ENCODE measurements at places on chromosomes 4 and X.

DNA sequence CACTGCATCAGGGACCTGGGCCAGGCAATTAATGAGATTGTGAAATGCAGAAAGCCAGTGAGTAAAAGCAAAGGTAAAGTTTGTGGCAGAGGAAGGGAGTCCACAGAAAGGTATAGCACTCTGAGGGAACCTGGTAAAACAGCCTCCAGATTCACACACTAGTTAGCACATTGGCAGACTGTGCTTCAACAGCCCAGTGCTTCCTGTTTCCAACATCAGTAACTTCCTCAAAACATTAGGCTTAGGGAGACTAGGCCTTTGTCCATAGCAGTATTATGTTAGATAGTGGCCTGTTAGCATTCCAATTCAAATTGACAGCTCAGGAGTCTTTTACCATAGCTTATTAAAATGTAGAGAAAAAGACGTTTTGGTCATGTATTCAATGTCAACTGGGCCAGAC, 582.6 kb upstream of the ACTRT1 start:
- no peak for DNase-seq

DNA sequence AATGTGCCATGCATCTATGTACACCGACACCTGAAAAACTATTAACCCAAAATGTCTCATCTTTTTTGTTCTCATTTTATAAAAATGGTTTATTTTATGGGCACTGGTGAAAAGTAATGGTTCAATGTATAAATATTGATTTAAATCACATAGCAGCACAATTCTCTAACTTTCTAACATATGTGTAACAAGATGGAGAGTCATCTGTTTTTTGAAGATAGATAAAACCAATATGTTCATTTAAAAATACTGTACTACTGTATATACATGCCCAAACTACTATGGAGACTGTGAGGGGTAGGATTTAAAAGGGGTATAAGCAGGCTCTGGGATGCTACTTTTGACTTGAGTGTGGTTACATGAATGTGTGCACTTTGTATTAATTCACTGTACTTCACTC, 67.6 kb downstream of the GLRA3 start:
- DNase-seq = no peak

- DNase-seq = peak; percentile 39
Measured at GRCh38 chrX:106726485-106727437, at the start of gene RNF128. Gene RNF128, plus strand, starts transcription at chrX:106726701. Its CDS starts 213 bp downstream, at chrX:106726914.

DNA sequence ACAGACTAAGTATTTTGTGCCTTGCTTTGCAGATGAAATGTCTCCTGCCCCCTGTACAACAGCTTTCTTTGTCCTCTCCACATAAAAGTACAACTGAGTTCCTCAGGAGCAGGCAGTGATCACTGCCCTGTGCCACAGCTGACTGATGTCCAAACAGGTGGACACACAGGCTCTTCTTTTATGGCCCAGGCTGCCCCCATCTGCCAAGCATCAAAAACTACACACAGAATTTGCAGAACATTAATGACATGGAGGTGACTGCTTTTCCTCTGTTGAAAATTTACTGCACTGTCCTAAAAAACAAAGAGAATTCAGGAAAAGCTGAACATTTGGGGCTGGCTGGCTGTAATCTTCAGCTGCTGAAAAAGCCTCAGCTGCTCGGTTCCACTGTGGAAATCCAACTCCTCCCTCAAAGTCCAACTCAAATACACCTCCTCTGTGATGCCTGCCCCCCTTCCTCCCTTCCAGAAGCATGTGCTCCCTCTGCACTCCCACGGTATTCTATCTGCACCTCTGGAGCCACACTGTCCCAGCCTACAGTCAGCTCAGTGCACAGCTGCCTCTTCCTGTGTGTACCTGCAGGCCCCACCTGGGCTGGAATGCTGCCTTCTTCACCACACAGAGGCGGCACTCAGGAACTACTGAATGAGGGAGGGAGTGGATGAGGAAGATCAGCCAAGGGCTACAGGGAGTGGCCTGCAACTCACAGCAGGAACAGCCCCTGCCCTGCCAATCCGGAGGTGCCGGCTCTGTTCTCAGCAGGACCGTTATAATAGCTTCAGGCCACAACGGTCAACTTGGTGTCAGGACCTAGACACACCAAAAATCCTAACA, 10.3 kb downstream of the AFAP1 start:
- DNase-seq = peak; percentile 63

DNA sequence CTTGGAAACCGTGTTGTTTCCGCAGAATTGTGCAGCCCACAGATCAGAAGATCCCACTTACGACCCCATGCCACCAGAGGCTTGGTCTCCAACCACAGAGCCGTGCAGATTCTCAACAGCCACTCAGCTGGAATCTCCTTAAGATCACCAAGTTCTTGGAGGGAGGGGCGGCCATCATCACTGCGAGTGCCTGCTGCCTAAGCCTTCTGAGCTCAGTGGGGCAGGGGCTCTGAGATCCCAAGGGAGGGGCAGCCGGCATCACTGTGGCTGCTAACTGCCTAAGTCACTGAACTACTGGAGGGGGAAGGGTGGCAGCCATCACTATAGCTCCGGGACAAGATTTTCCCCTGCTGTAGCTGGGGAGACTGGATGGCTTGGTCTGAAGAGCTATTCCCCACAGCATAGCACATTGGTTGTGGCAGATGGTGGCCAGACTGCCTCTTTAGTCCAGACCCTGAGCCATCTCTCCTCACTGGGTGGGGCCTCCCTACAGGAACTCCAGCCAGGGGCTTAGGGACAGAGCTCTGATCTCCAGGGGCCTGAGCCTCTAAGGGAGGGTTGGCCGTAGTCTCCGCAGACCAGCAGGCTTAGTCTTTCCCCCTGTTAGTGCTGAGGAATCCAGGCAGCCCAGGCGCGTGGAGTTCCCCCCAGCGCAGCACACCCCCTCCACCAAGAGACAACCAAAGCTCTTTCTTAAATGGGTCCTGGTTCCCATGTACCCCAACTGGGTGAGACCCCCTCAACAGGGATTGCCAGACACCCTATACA, 1483.9 kb downstream of the ADGRL3 start:
- DNase-seq = no peak

DNA sequence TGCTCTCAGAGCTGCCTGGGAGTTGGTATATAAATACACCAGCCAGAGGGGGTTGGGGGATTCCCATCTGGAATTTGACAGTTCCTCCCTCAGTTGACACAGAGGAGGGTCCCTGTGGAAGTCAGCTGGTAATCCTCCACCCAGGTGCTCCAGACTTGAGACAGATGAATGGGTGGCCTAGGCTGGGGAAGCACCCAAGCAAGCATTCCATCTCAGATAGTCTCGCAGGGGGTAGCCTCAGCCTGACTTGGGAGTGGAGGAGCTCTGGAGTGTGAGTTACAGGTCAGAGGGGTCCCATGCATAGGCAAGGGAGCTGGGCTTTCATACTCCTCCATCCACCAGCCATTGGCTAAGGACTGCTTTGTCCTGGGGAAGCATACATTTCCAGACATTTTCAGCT, 229.3 kb upstream of the BCOR start:
- DNase-seq = no peak

DNA sequence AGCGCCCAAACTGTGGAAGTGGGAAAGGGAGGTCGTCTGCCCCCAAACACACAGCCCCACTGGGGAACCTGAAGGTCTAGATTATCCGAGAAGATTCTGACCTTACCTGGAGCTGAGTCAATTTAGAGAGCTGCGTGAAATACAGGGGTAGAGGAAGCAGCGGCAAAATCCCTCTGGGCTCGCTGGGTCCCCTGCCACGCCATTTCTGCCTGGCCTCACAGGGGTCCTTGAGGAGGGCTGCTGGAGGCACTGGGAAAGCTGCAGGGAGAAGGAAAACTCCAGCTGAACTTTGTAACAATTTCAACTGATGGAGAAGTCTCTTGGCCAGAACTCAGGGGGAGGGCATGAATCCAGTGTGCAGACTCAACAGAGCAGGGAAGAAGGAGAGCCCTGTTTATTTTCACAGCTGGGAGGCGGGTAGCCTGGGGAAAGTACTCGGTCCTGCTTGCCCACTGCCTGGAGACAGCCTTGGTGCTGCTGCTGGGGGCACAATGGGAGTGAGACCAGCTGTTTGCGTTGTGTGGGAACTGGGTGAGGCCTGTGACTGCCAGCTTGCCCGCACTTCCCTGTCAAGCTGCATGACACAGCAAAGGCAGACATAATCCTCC, 93.2 kb upstream of the MAPK10 start:
- DNase-seq = no peak

DNA sequence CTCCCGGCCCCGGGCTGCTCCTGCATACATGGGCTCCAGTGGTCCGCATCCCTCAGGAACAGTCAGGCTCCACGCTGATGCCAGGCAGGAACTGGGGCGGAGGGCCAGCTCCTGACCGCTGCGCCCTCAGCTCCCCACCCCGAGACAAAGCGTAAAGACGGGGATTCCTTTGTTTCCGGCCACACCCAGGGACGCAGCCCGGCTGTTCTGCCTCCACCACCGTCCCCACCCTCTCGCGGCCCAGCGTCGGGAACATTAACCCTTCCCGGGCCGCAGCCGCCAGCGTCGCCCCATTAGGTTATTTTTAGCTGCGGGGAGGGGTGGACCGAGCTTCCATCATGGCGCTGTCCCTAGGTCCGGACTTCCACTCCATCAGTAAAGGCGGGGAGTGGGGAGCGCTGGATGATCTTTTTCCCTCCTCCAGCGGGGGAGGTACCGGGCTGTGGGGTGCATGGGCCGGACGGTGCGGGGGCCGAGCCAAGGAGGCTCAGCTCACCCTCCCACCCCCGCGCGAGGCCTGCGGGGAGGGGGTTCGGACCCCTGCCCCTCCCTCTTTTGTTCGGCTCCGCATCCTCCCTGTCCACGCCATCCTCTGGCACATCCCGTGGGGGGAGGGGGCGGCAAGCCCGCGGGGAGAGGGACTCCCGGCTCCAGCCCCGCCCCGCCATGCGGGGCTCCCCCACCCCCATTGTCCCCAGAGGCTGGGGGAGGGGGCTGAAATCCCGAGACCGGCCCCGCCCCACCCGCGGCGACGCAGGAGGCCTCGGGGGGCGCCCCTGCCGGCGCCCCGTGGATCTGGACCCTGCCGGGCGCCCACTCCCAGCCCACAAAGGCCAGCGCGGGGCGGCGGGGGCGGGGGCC, 5.3 kb downstream of the CRMP1 start:
- DNase-seq = no peak

DNA sequence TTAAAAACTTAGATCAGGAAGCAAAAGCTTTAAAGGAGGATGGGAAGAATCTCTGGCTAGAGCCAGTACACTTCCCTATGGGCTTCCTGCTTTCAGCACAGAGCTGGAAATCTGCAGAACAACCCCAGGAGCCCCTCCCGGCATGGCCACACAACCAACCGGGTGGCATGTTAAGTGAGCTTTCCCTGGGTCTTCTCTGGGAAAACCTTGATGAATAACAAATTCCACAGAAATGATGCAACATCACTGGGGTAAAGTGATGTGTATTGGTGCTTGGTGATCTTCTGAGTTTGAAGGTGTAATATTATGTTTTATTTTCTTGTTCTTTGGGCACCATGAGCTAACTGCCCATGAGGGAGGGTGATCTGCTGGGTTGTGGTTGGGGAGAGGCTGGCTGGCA, 22.1 kb downstream of the NHS start:
- DNase-seq = no peak

- DNase-seq = no peak
Measured at GRCh38 chr4:7037425-7037824, 5.7 kb upstream of the TADA2B start.

GRCh38 chr4:187370918-187371317, 624.7 kb upstream of the ZFP42 start:
- DNase-seq = no peak

- no peak for DNase-seq
Measured at GRCh38 chr4:183478926-183479325, 25.9 kb upstream of the ING2 start.

GRCh38 chrX:19179389-19179788, 57.1 kb upstream of the ADGRG2 start:
- no peak for DNase-seq

GRCh38 chrX:68789966-68790365, 38.9 kb upstream of the EFNB1 start:
- no peak for DNase-seq

GRCh38 chr4:185640811-185641675, 105.7 kb upstream of the PDLIM3 start:
- no peak for DNase-seq

- no peak for DNase-seq
Measured at GRCh38 chr4:93030670-93031069, 726.9 kb downstream of the GRID2 start.

- no peak for DNase-seq
Measured at GRCh38 chr4:140996766-140997165, 136.5 kb downstream of the RNF150 start.

- DNase-seq = no peak
Measured at GRCh38 chr4:168623484-168623883, 126.6 kb downstream of the PALLD start.

GRCh38 chrX:20654596-20655106, 387.9 kb upstream of the RPS6KA3 start:
- no peak for DNase-seq

DNA sequence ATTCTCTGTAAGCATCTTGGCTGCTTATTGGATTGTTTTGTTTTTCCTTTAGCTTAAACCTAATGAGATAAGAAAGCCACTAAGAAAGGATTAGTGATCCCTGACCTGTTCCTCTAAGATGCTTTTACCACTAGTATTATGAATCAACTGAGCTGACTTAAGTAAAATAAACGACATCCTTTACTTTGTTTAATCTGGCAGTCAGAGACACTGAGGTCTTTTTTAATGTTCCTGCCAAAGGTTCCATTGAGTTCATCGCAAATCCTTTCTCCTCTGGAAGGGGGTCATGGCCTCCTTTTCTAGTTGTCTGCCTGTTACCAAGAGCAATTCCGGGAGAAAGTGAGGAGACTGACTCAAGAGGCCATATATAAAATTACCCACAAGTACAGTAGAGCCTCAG, 1038.3 kb upstream of the SLIT2 start:
- DNase-seq = no peak

GRCh38 chr4:123833171-123833643, 436.6 kb downstream of the SPRY1 start:
- no peak for DNase-seq

- DNase-seq = no peak
Measured at GRCh38 chr4:851701-852430, 25.9 kb upstream of the CPLX1 start.

GRCh38 chr4:53195815-53196661, 169.8 kb downstream of the SCFD2 start:
- DNase-seq = no peak

DNA sequence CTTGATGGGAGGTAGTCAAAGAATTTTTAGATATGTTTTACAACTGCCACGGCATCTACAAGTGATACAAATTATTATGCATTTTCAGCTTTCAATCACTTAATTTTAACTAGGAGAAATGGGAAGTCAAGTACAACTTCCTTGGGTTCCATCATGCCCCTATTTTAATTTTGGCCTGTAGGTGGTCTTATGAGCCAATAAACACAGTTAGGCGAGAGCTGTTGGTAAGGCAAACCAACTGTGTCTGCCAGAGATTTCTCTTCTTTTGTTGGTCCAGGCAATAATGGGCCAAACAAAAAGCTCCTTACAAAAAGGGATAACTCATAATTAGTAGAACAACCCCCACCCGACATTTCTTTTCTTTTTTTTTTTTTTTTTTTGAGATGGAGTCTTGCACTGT, 63.3 kb upstream of the ARX start:
- no peak for DNase-seq

- no peak for DNase-seq
Measured at GRCh38 chr4:91057871-91058270, 930.7 kb downstream of the CCSER1 start.
